ENCODE measurements at places on chromosomes 6 and 20. TPM values are rescaled to one million over a fixed set of nuclear protein-coding genes. Genes with fewer than 3 reads are reported as not detected.

Gene CPNE1
- 324 TPM for total RNA-seq

Gene SNX9
- 44.9 TPM for total RNA-seq

DNA sequence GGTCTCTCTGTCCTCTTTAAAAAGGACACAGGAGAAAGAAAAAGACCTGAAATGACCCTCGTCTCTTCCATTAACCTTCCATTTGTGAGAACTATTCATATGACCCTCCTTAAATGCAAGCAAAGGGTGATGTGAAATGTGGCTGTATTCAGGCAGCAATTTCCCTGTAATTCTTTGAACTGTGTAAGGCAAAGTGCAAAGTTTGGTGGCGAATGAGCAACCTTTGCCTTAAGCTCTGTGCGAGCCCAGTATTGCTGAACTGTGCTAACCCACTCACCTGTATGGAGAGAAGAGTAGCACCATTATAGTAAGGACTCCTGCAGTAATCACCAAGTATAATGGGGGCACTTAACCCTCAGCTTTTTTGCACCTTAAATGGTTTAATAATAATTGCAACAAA, 223.4 kb downstream of the PLCB1 start:
- H3K27ac ChIP-seq, result no peak overlapping the region
- H3K4me1 ChIP-seq, result no peaks in the 10 kb centered on the region
- H3K36me3 ChIP-seq, result no peaks in the 10 kb centered on the region

- H3K36me3 ChIP-seq, result no peaks in the 10 kb centered on the region
- peak; percentile 17 for DNase-seq
- peaks cover 5% of the 10 kb centered on the region for H3K27me3 ChIP-seq
- H3K4me1 ChIP-seq, result peaks cover 9% of the 10 kb centered on the region
- no peak overlapping the region for H3K4me3 ChIP-seq
- no peak overlapping the region for H3K27ac ChIP-seq
Observed at GRCh38 chr20:1209447-1210387, 6.5 kb downstream of the C20orf202 start.

DNA sequence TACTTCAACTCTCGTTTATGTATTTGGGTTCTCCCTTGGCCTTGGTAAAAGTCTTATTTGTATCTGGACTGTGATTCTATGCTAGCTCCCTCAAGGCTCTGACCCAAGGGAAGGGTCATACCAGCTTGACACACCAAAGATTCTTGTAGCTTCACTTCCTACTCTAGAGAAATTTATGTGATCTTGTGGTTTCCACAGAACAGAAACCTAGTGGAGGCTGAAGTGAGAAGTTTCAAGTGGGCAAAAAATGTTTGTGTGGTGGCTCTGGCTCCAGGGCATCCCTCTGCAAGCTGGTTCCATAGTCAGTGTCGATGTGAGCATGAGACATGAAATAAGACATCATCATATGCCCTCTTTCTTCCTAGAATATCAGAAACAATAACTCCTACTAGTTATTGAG, 48.1 kb upstream of the TNFRSF21 start:
- peaks cover 16% of the 10 kb centered on the region for H3K27me3 ChIP-seq
- no peak overlapping the region for H3K4me3 ChIP-seq
- H3K36me3 ChIP-seq, result no peaks in the 10 kb centered on the region
- no peak for DNase-seq

DNA sequence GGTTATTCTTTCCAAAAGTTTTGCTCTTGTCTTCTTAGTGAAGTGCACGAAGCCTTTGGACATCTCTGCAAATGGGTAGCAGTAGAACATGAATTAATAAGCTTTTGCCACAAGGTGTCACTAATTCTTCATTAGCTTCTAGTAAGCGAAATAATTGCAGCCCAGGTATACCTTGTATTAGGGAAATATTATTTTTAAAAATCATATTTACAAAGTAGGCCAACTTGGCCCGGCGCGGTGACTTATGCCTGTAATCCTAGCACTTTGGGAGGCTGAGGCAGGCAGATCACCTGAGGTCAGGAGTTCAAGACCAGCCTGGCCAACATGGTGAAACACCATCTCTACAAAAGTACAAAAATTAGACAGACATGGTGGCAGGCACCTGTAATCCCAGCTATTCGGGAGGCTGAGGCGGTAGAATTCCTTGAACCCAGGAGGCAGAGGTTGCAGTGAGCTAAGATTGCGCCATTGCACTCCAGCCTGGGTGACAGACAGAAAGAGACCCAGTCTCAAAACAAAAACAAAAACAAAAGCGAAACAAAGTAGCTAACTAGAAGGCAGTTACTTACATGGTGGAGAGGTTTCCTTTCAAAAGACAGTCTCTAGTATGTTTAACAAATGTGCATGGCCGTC, 8.8 kb upstream of the RSPH3 start:
- peak overlapping the region; percentile 65 for H3K27ac ChIP-seq
- H3K27me3 ChIP-seq, result no peaks in the 10 kb centered on the region
- DNase-seq, result no peak
- H3K4me1 ChIP-seq, result peaks cover 28% of the 10 kb centered on the region

GRCh38 chr6:13702809-13703302, 8.8 kb downstream of the RANBP9 start:
- no peak overlapping the region for H3K4me3 ChIP-seq
- no peak for DNase-seq
- no peaks in the 10 kb centered on the region for H3K27me3 ChIP-seq
- H3K4me1 ChIP-seq, result peaks cover 27% of the 10 kb centered on the region
- H3K27ac ChIP-seq, result no peak overlapping the region

GRCh38 chr20:4585758-4586157, 136.0 kb upstream of the PRND start:
- H3K4me3 ChIP-seq, result no peak overlapping the region
- no peaks in the 10 kb centered on the region for H3K36me3 ChIP-seq
- peaks cover 14% of the 10 kb centered on the region for H3K27me3 ChIP-seq
- DNase-seq, result no peak
- no peaks in the 10 kb centered on the region for H3K4me1 ChIP-seq
